IPS DF 6.9 (cell line): ENCODE measurements at places on chromosomes 16 and 17.

DNA sequence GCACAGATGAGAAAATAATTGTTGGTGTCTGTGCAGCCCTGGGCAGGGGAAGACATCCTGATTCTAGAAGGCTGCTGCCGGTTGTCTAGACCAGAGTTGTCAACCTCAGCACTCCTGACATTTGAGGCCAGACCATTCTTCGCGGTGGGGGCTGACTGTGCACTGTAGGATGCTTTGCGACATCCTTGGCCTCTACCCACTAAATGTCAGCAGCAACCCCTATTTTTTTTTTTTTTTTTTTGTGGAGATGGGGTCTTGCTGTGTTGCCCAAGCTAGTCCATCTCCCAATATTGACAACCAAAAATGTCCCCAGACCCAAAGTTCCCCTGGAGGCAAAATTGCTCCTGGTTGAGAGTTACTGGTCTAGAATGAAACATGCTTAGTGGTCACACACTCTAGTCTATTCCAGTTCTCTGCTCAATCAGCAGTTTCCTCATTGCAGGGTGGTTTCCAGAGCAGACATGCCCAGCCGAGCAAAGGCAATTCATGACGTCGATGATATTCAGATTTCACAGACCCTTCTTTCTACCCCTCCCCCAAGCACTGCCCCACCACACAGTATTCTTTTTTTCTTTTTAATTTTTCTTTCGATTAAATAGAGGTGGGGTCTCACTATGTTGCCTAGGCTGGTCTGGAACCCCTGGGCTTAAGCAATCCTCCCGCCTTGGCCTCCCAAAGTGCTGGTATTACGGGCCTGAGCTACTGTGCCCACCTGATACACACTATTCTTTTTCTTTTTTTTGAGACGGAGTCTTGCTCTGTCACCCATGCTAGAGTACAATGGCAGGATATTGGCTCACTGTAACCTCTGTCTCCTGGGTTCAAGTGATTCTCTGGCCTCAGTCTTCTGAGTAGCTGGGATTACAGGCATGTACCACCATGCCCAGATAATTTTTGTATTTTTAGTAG, 9.0 kb downstream of the C17orf99 start:
- H3K4me1 ChIP-seq: no peaks in the 10 kb centered on the region
- H3K27ac ChIP-seq: no peak overlapping the region
- H3K36me3 ChIP-seq: no peaks in the 10 kb centered on the region
- no peak for DNase-seq
- no peak overlapping the region for H3K4me3 ChIP-seq

GRCh38 chr17:72693151-72693878, 399.2 kb downstream of the SLC39A11 start:
- DNase-seq: no peak
- H3K4me3 ChIP-seq: no peak overlapping the region
- H3K36me3 ChIP-seq: no peaks in the 10 kb centered on the region
- H3K27ac ChIP-seq: no peak overlapping the region

- no peaks in the 10 kb centered on the region for H3K36me3 ChIP-seq
- H3K27me3 ChIP-seq: peaks cover 93% of the 10 kb centered on the region
- peaks cover 1% of the 10 kb centered on the region; the same call in 1 of the 2 replicates for H3K4me1 ChIP-seq
- H3K4me3 ChIP-seq: no peak overlapping the region
- no peak for DNase-seq
Observed at GRCh38 chr17:39600288-39600996, 7.3 kb downstream of the NEUROD2 start.

- no peak within 1 kb of the TSS for H3K27ac ChIP-seq
- no peak within 1 kb of the TSS for H3K4me3 ChIP-seq
- H3K4me1 ChIP-seq: no peaks in the 10 kb centered on the region
- DNase-seq: no peak
Observed at GRCh38 chr17:74545843-74546230, at the start of gene CD300C. TSS of gene CD300C (minus strand) at chr17:74546115. CDS start at chr17:74545782, 333 bp downstream.

DNA sequence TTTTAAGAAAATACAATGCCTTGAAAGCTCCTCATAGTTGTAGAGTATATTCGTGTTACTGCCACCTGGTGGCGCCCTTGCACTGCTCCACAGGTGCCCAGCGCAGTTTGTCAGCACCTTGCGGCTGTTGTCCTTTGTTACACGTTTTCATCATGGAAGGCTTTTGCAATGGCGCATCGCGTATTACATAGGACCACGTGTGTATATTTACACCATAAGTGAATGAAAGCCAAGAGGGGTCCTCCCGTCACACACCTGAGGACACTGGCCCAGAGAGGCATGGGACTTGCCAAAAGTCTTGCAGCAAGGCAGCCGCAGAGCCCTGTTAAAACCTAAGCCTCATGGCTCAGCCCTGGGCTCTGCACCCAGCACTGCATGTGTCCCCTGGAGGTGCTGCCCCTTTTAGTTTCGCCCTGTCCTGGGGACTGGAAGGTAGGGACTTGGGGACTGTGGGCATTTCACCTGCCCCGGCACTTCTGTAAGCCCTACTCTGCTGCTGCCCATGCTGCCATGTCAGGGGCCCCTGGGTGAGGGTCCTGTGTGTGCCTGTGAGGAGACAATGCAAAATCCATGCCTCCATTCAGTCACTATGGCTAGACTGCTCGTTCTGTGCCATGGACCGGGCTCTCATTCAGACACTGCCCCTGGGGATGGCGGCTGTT, 24.3 kb downstream of the POLR3E start:
- H3K36me3 ChIP-seq: peaks cover 48% of the 10 kb centered on the region
- H3K4me3 ChIP-seq: no peak overlapping the region

DNA sequence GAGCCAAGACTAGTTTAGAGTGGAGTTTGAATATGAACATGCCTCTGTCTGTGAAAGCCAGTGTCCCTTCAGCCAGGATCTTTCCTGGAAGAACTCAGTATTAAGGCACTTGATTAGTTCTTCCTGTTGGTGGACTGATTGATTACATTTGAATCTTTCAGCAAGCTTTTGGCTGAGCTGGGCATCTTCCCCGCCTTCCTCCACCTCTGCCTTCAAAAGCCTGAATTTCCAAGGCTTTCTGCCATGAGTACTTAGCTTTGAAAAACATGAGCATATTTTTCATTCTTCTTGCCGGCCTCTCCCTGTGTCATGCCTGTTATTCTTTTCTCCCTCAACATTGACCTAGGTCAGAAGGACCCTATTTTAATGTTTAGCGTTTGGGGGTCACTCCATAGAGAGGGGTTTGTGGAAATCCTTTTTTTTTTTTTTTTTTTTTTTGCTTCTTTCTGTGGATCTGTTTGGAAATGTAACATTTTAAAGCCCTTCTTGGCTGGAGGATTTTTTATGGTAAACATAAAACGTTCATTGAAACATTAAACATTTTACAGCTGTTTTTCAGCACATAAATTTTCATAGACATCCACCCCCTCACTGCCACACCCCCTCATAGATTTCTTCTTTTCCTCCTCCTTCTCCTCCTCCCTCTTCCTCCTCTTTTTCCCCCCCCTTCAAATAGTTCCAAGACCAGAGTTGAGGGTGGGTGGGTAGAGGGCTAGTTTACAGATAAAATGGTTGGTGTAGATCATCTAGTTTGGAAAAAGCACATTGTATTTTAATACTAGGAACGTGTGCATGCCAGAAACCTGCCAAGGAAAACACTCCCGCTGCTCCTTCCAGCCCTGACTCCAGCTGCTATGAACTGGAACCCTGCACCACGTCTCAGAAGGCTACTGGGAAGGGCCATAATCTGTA, 645.9 kb downstream of the WWOX start:
- no peaks in the 10 kb centered on the region for H3K27me3 ChIP-seq
- no peak for DNase-seq
- H3K36me3 ChIP-seq: no peaks in the 10 kb centered on the region
- H3K4me3 ChIP-seq: no peak overlapping the region
- H3K4me1 ChIP-seq: peaks cover 2% of the 10 kb centered on the region; the same call in 1 of the 2 replicates
- no peak overlapping the region for H3K27ac ChIP-seq

GRCh38 chr17:78677303-78678221, 100.4 kb upstream of the DNAH17 start:
- no peaks in the 10 kb centered on the region for H3K4me1 ChIP-seq
- no peaks in the 10 kb centered on the region for H3K36me3 ChIP-seq
- H3K27me3 ChIP-seq: no peaks in the 10 kb centered on the region
- no peak overlapping the region for H3K27ac ChIP-seq
- no peak for DNase-seq
